ENCODE measurements at places on chromosomes 1 and 21.

- DNase-seq: no peak
These were observed 10.8 kb downstream of the KCND3 start for GRCh38 chr1:111978695-111979094.

- DNase-seq: no peak
These were observed 3.0 kb upstream of the MDM4 start for GRCh38 chr1:204513117-204513716.

DNA sequence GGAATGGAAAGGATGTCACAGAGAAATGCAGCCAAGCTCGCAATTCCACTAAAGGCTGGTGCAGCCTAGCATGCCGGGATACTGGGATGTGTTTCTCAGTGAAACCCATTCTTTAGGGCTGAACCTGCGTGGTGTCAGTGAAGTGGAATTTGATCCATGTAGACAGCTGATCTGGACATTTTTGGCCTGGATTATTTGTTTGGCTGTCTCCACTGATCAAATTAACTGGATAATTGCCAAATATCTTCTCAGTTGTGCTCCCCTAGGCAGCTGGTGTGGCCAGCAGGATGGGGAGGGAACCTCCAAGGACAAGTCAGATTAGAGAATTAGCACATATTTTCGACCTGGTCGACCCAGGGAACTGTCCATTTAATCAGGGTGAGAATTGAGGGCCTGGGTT, 318.4 kb downstream of the RPS6KC1 start:
- no peak for DNase-seq

GRCh38 chr1:182495002-182495401, 45.1 kb downstream of the RGSL1 start:
- DNase-seq: no peak

- DNase-seq: peak; percentile 69
These were observed 1.2 kb downstream of the EPHB2 start for GRCh38 chr1:22711591-22712501.

GRCh38 chr21:42122808-42123207, 51.7 kb downstream of the UMODL1 start:
- DNase-seq: no peak

GRCh38 chr1:243705585-243705984, 144.5 kb downstream of the AKT3 start:
- DNase-seq: no peak

- no peak for DNase-seq
These were observed 35.6 kb downstream of the MRPL39 start for GRCh38 chr21:25571726-25572121.

DNA sequence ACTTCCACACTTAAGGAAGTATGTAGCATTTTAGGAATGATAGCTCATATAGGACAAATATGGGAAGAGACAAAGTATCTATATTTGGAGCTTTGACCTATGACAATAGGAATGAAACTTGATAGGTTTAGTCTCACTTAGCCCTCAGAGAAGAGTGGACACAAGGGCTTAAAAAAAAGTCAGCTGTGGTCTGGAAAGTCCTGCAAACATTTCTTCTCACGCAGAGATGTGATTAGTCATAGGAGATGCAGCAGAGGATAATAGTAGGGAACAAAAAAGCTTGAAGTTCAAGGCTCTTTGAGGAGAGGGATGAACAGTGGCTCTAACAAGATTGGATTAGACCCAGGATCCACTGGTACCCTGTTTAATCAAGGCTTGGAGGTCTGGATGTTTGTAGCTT, 14.8 kb upstream of the RNF220 start:
- no peak for DNase-seq

DNA sequence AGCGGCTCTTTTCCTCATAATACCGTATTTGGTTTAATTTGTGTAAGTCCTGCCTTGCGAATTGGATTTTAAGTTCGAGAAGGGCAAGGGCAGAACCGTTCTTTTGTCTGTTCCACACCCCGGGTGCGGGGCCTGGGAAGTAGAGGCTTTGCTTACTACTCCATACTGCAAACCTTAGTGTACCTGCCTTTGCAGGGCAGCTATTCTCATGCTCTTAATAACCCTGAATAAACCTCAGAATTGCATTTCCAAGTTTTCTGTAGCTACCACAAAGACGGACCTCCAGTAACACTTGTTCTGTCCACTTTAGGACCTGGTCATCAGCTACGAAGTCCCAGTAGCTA, 657 bp upstream of the HNRNPU start:
- DNase-seq: no peak

GRCh38 chr21:26973226-26973625, 6.3 kb upstream of the ADAMTS5 start:
- no peak for DNase-seq

DNA sequence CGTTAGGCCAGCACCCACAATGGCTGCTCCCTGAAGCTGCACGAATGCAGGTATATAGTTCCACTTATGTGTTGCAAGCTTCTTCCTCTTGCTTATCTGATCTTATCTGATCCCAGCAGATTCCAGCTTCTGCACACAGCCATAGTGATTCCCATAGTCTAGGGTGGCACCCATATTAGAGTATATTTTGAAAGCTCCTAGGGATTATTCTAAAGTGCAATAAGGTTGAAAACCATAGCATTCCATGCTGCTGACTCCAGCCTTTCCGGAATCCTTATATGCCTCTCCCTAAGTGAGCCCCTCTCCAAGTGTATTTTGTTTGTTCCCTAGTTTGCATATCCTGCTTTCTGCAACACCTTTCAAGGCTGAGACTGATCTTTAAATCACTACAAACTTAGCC, 432.0 kb downstream of the SETD4 start:
- DNase-seq: no peak
